ENCODE measurements at places on chromosomes 16 and 17.

- no peak for DNase-seq
These were observed 7.3 kb upstream of the CD7 start for GRCh38 chr17:82324566-82325285.

DNA sequence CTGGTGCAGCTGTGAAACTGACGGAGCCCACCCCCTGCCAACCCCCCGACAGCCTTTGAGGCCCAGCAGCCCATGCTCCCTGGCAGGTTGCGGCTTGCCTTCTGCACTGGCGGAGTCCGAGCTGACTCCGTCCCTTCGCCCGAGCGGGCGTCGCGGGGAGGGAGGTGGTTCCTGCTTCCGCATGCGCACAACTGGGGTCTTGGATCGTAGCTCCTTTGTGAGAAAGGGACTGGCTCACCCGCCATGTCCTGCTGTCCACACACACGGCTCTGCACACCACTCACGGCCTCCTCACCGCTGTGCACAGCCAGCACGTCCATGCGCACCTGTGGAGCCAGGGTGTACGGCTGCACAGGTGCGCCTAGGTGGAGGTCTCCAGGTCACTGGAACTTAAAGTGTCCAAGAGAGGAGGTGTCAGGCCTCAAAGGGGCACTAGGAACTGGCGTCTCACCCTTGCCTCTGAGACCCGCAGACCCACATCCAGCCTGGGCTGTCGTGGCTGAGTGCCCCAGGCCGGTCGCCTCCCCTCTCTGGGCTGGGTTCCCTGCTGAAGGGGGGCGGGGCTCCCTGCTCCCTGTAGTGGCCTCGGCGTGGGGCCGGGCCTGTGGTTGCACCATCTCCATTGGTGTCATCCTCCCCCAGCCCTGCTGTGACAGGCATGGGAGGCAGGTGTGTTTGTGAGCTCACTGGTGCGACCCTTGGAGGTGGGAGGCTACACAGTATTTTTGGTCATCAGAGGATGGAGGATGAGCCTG, 45.3 kb downstream of the JPH3 start:
- DNase-seq = no peak

DNA sequence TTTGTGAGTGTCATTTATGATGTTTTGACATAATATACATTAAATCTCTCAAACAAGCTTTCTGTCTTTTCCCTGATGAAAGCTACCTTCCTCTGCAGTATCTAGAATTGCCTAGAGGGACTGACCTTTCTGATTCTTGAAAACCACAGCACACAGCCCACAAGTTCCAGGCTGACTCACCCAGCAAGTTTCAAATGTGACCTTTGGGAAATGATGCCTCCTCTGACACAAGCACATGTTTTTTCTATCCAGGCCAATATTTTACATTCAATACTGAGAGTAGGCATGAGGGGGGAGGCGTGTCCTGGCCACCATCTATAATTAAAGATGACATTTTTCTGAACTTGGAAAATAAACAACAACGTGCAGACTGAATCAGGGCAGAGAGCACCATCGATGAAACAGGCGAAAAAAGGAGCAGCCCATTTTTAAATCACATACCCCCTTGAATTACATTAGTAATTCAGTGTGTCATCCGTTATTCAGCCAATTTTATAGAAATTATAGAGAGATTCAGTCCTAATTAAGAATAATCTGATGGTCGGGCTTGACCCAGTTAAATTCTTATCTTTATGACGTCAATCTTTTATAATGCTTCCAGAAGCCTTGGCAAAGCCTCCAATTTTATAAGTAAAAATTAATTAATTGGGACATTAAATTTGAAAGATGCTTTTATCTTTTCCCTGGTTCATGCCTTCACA, 292.6 kb upstream of the CDH11 start:
- DNase-seq = no peak

- DNase-seq = no peak
These were observed 68.6 kb downstream of the SDK2 start for GRCh38 chr17:73575470-73576221.

- no peak for DNase-seq
These were observed 11.3 kb downstream of the RIPOR1 start for GRCh38 chr16:67539691-67540635.

DNA sequence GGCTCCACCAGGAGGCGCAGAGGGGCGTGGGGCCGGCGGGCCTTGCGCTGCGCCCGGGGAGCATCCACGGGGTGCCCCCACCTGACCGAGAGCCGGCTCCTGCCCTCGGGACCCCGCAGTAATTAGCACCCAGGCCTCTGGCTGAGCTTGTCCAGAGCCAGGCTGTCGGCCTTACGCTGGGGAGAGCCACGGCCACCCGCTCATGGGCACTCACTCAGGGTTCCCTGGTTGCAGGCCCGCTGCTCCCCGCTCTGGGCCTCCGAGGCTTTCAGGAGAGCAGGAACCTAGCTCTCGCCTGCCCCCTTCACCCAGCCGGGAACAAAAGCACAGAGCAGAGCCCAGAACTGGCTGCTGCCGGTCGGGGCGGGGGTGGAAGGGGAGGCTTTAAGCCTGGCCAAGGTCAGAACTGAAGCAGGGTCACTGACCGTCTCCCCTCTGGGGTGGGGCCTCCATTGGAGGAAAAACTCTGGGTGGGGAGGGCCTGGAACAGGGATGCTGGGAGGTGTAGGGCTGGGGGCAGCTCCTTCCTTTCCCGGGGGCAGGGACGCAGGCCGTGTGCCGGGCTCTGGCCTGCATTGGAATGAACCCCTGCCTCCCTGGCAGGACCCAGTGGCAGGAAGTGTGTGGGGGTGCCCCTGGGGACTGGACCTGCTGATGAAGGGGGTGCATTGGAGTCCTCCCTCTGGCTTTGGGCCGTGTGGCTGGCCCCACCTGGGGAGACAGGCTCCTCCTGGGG, 12.3 kb downstream of the GLIS2 start:
- DNase-seq = no peak

DNA sequence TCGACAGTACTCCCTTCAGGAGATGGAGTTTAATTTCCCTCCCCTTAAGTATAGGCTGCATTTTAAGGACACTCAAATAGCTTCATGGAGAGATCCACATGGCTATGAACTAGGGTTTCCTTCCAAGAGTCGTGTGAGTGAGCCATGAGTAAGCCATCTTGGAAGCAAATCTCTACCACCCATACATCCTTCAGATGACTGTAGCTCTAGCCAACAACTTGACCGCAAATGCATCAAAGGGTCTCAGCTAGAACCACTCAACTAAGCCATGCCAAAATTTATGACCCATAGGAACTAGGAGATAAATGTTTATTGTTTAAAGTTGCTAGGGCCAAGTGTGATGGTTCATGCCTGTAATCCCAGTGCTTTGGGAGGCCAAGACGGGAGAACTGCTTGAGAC, 43.4 kb downstream of the METTL16 start:
- no peak for DNase-seq

- no peak for DNase-seq
These were observed 60.3 kb downstream of the GSG1L start for GRCh38 chr16:28003021-28003865.

GRCh38 chr16:974001-974601, 3.3 kb upstream of the LMF1 start:
- no peak for DNase-seq

GRCh38 chr17:76063875-76064546, 8.3 kb downstream of the SRP68 start:
- no peak for DNase-seq

GRCh38 chr17:58304750-58305486, 23.7 kb downstream of the TSPOAP1 start:
- DNase-seq = no peak

GRCh38 chr16:1762196-1762878, 9.0 kb downstream of the NME3 start:
- no peak for DNase-seq

DNA sequence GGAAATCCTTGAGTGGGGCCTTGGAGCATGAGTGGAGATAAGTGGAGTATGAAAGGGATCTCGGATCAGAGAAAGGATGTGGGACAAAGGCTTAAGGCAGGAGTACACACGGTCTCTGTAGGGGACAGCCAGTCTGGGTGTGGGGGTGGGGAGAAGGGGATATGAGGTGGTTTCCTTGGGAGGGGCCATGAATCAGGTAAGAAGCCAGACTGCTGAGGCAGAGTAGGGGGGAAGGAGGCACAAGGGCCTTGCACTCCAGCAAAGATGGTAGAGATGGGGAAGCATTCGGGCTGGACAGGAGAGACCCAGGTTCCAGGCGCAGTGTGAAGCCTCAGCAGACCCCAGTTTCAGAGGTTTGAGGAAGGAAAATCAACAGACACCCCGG, 1.6 kb downstream of the HSD11B2 start:
- DNase-seq = no peak

DNA sequence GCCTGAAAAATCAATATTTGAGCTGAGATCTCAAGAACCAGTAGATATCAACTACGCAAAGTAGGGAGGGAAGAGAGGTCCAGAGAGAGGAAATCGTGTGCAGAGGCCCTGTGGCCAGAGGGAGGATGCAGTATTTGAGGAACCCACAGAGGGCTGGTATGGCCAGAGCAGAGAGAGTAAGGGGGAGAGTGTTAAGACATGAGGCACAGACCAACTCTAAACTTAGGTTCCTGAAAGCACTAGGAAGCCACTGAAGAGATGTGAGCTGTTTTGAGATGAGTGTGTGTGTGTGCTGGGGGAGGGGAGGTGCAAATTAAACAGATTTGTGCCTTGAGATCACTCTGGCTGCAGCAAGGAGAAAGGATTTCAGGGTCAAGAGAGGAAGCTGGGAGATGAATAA, 10.9 kb downstream of the SLC13A2 start:
- no peak for DNase-seq

GRCh38 chr17:65020284-65020683, 36.3 kb downstream of the GNA13 start:
- DNase-seq = no peak

DNA sequence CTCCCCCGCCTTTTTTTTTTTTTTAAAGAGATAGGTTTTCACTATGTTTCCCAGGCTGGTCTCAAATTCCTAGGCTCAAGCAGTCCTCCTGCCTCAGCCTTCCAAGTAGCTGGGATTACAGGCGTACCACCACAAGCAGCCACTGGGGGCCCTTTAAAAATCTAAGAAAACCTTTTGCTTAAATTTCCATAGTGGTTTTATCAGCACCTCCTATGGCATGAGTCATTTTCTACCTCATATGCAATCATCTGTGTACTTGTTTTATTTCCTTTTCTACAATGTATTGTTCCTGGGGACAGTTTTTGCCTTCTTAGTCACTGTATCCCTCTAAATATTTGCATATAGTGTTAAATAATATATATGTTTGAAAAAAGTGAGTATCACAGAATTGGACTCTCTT, 29.2 kb downstream of the GNA13 start:
- DNase-seq = no peak

GRCh38 chr17:42819939-42820535, 4.0 kb downstream of the BECN1 start:
- no peak for DNase-seq

DNA sequence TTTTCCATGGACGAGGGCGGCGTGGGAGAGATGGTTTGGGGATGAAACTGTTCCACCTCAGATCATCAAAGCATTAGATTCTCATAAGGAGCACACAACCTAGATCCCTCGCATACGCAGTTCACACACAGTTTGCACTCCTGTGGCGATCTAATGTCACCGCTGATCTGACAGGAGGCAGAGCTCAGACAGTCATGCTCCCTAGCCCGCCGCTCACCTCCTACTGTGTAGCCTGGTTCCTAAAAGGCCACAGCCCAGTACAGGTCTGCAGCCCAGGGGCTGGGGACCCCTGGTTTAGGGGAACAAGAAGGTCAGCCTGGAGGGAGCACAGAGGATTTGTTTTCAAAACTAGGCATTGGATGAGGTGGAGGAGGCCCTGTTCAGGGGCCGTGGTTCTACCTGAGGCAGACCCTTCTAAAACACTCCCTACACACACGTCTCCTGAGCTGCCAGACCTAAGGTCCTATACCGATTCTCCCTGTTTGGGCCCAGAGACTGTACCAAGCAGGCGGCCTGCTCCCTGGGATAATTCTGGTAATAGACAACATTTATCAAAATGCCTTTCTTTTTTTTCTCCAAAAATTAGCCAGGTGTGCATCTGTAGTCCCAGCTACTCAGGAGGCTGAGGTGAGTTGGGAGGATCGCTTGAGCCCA, 38.6 kb downstream of the AXIN2 start:
- DNase-seq = no peak

GRCh38 chr17:58315281-58315711, 13.3 kb downstream of the TSPOAP1 start:
- no peak for DNase-seq
